Esophagus mucosa (tissue), 1 donor: ENCODE measurements at places on chromosomes 5 and 9.

- no peak for ATAC-seq
Observed at GRCh38 chr5:109997161-109997560, 307.4 kb downstream of the MAN2A1 start.

DNA sequence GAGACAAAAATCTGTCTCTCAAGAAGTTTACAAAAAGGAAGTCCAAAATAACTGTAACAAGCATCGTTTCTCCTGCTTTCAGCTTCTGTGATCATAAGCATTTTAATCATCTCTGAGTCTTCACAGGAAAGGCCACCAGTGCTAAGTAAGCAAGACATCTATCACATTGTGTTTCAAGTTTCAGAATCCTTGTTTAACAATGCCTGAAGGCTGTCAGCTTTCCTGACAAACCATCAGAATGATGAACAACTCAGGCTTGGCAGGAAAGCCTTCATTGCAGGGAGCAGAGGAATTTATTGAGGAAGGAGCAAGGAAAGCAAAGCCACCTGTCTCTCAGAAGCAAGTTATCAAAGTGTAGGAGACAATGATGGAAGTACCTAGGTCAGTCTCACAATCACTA, 143.5 kb upstream of the DAPK1 start:
- ATAC-seq, result no peak

- no peak for ATAC-seq
Observed at GRCh38 chr9:121766081-121766683, 114.7 kb downstream of the DAB2IP start.

GRCh38 chr9:27856054-27856453, 282.8 kb upstream of the C9orf72 start:
- ATAC-seq, result no peak

DNA sequence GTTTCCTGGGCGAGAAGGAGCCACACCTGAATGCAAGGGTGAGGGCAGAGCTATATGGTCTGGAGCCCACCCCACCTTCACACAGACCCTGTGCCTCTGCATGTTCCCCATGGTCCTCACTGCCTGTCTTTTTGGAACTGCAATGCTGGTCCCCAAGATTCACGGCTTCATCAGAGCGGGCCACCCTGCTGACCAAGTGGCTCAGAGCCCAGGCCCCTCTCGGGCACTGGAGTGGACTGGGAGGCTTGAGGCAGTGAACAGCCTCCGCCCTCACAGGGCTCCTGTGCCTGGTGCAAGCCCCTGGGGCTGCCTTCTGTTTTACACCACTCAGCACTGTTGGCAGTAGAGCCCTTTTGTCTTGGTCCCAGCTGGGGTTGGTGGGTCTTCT, 143.2 kb downstream of the CACNA1B start:
- no peak for ATAC-seq
